ENCODE measurements at places on chromosomes 1 and 21. TPM values are rescaled to one million over a fixed set of nuclear protein-coding genes. Genes with fewer than 3 reads are reported as not detected.
A peak's percentile ranks its signal among the peaks of the same experiment; 100 is the strongest.

DNA sequence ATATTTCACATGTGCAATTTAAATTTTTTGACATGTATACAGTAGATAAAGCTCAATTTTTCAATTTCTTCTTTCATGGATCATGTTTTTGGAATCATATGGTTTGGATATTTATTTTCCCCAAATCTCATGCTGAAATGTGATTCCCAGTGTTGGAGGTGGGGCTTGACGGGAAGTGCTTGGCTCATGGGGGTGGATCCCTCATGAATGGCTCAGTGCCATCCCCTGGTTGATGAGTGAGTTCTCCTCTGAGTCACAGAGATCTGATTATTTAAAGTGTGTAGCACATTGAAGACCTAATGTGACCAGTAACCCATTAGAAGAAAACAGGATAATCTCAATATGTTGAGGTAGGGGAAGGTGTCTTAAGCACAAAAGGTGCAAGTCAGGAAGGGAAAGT, 9.1 kb upstream of the IFI16 start:
- H3K27ac ChIP-seq = no peak overlapping the region
- H3K4me1 ChIP-seq = peaks cover 6% of the 10 kb centered on the region
- no peaks in the 10 kb centered on the region for H3K36me3 ChIP-seq
- DNase-seq = peak; percentile 10
- H3K4me3 ChIP-seq = no peak overlapping the region

GRCh38 chr1:3561702-3562101, 49.6 kb downstream of the MEGF6 start:
- H3K27ac ChIP-seq = no peak overlapping the region
- DNase-seq = no peak
- H3K36me3 ChIP-seq = no peaks in the 10 kb centered on the region
- H3K27me3 ChIP-seq = no peaks in the 10 kb centered on the region
- H3K4me3 ChIP-seq = no peak overlapping the region

DNA sequence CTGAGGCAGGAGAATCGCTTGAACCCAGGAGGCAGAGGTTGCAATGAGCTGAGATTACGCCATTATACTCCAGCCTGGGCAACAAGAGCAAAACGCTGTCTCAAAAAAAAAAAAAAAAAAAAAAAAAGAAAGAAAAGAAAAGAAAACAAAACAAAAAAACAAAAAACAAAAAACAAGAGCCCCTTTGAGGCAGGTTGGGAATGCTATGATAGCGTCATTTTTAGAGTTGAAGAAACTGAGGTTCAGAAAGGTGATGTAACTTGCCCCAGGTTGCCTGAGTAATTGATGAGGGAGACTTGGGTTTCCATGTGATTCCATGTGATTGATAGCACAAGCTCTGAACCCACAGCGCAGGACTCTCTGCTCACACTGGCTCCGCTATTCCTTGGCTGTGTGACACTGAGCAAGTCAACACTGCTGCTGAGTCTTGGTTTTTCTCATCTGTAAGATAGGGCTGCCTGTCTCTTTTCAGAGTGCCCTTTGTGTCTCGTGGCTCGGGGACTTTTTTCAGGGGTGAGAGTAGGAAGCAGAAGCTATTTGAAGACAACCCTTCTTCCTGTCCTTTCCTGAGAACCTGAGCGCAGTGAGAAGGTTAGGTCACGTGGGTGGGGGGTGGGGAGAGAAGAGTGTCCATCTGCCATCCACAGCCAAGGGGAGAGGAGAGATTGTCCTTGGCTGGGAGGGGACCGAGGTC, 2.5 kb downstream of the CNR2 start:
- DNase-seq = no peak
- H3K27me3 ChIP-seq = no peaks in the 10 kb centered on the region
- no peak overlapping the region for H3K27ac ChIP-seq
- H3K4me1 ChIP-seq = peaks cover 13% of the 10 kb centered on the region
- no peak overlapping the region for H3K4me3 ChIP-seq

- H3K27me3 ChIP-seq = no peaks in the 10 kb centered on the region
- H3K4me3 ChIP-seq = peak overlapping the region; percentile 68
- no peak overlapping the region for H3K27ac ChIP-seq
- no peak for DNase-seq
Measured at GRCh38 chr1:41239988-41240610, 2.0 kb downstream of the SCMH1 start.

DNA sequence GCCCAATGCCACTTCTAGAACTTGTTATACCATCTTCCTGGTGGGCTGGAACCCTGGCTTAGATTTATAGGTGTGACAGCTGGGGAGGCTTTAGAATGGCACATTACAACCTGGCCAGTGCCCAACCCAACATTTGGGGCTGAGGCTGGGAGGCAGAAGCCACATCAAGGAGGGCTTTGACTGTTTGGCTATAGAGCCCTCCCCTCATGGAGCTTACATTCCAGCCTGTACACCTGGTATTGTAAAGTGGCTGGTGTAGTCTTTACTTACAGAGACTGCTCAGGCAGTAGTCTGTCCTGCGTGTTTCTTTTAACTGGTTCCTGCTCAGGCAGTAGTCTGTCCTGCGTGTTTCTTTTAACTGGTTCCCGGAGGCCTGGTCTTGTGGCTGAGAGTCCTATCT, 10.0 kb upstream of the SLC2A1 start:
- DNase-seq = no peak
- no peak overlapping the region for H3K4me3 ChIP-seq
- no peaks in the 10 kb centered on the region for H3K36me3 ChIP-seq
- no peaks in the 10 kb centered on the region for H3K27me3 ChIP-seq
- peaks cover 57% of the 10 kb centered on the region for H3K4me1 ChIP-seq

- peaks cover 21% of the 10 kb centered on the region for H3K4me1 ChIP-seq
- DNase-seq = peak; percentile 76
- no peak overlapping the region for H3K27ac ChIP-seq
Measured at GRCh38 chr1:230186003-230186863, 119.2 kb downstream of the GALNT2 start.

- H3K27me3 ChIP-seq = no peaks in the 10 kb centered on the region
- no peaks in the 10 kb centered on the region for H3K4me1 ChIP-seq
- no peak overlapping the region for H3K27ac ChIP-seq
- H3K36me3 ChIP-seq = peaks cover 22% of the 10 kb centered on the region
- H3K4me3 ChIP-seq = no peak overlapping the region
Measured at GRCh38 chr1:19375631-19376400, 63.7 kb downstream of the SLC66A1 start.

DNA sequence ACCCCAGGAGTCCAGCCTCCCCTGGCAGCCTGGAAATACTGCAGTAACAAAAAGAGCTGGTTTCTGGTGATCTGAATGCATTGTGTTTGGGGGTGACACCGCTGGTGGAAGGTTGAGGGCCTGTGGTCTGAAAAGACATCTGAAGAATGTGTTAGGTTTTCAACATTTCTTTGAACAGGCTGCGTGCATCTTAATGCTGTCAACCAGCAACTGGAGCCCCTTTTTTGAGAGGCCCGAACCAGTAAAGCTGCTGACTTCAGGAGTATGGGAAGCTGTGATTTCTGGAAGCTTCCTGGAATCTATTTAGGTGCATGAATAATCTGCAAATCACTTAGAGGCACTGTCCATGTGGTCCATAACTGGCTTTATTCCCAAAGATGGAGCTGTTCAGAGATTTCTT, 17.0 kb downstream of the ATP5PO start:
- H3K27ac ChIP-seq = no peak overlapping the region
- H3K4me3 ChIP-seq = no peak overlapping the region
- H3K27me3 ChIP-seq = no peaks in the 10 kb centered on the region
- DNase-seq = no peak

DNA sequence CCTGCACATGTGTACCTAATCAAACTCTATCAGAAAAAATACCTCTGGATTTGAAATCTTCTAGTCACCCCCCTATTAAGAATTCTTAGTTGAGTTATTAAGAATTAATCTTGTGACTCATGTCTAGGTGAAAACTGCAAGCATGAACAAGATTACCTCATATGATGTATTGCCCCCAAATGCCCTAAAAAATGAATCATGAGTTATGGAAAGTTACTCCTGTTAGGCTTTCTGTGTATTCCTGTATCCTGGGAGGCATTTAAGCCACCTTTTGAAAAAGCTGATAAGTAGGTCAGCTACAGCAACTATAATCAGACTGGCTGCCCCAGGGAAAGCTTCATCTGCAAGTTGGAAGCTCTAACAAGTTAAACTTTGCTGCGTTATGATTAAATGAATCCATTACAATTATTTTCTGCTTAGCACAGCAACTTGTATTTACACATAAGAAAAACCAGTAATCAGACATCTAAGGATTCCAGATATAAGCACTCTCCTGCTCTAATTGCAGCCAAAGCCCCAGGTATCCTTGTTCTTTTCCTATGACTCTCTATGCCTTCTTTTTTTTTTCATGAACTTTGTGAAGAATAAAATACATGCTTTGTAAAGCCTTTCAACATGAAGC, 147.7 kb downstream of the NTPCR start:
- no peak overlapping the region for H3K4me3 ChIP-seq
- no peaks in the 10 kb centered on the region for H3K27me3 ChIP-seq
- H3K27ac ChIP-seq = no peak overlapping the region
- DNase-seq = no peak
- no peaks in the 10 kb centered on the region for H3K36me3 ChIP-seq

DNA sequence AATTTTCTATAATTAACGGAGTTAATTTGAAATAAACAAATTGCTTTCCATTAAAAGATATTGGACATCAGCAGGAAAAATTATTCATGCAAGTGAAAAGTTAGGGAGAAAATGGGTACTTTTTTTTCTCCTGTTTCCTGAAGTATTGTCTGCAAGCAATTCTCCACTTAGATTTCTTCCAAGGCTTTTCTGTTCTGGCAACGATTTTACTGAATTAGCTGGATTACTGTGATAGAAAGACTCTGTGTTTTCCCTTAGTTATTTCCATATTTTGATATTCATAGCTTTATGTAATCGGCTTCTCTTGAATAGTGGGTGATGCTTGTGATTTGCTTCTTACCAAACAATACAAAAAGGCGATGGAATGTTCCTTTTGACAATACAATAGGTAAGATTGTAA, 1333.9 kb downstream of the AMY1C start:
- DNase-seq = no peak
- H3K4me3 ChIP-seq = no peak overlapping the region
- H3K4me1 ChIP-seq = no peaks in the 10 kb centered on the region

DNA sequence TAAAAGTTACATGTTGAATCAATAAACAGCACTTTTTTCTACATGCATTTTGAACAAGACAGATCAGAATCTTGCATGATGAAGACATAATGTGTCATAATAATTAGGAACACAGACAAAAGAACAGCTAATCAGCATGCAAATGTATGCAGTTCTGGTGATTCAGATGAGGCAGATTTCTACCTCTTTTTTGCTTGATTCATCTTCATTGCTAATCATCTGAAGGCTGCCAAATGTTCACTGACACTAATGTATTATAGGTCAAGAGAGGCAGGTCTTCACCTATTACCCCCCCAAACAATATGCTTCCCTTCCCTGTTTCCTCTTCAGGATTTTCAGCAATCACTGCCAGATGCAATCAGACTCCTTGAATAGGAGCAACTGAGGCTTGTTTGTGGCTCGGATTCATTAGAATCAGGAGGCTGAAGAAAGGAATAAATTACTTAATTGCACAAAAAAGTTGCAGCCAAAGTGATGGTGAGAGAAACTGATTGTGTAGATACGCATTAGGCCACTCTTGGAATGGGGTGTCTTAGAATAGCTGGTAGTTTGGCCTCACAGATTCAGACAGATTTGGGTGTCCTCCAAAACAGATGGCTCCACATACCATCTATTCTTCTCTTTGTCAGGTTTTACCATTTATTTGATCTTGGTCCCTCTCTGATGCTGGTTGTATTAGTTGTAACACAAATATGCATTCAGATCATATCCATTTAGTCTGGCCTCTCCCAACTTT, 275.4 kb downstream of the RPS6KC1 start:
- peaks cover 14% of the 10 kb centered on the region for H3K4me1 ChIP-seq
- H3K27me3 ChIP-seq = no peaks in the 10 kb centered on the region
- no peaks in the 10 kb centered on the region for H3K36me3 ChIP-seq
- DNase-seq = no peak

- H3K4me3 ChIP-seq = peak overlapping the region; percentile 27
- peak overlapping the region; percentile 71 for H3K27ac ChIP-seq
- peak; percentile 28 for DNase-seq
- H3K36me3 ChIP-seq = no peaks in the 10 kb centered on the region
- H3K27me3 ChIP-seq = no peaks in the 10 kb centered on the region
Measured at GRCh38 chr1:23403038-23403336, 21.6 kb downstream of the TCEA3 start.

DNA sequence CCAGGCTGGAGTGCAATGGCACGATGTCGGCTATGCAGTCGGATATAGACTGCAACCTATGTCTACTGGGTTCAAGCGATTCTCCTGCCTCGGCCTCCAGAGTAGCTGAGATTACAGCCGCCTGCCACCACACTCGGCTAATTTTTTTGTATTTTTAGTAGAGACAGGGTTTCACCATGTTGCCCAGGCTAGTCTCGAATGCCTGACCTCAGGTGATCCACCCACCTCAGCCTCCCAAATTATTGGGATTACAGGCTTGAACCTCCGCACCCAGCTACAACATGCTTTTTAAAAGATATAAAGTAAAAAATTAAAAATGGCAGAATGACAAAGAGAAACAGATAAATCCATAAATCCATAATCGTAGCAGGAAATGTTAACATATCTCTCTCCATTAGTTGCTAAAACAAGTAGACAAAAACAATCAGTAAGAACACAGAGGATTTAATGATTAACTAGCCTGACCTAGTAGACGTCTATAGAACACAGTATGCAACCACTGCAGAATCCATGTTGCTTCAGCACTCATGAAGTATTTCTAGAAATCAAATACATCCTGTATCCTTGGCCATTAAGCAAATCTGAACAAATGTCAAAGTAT, 59.9 kb upstream of the SPOCD1 start:
- no peaks in the 10 kb centered on the region for H3K27me3 ChIP-seq
- no peaks in the 10 kb centered on the region for H3K36me3 ChIP-seq
- H3K4me1 ChIP-seq = no peaks in the 10 kb centered on the region
- DNase-seq = no peak
- H3K27ac ChIP-seq = no peak overlapping the region

- H3K4me3 ChIP-seq = no peak overlapping the region
- DNase-seq = no peak
- H3K4me1 ChIP-seq = no peaks in the 10 kb centered on the region
- no peak overlapping the region for H3K27ac ChIP-seq
- H3K36me3 ChIP-seq = no peaks in the 10 kb centered on the region
- no peaks in the 10 kb centered on the region for H3K27me3 ChIP-seq
Measured at GRCh38 chr1:167522246-167522645, 3.9 kb upstream of the CD247 start.

- no peaks in the 10 kb centered on the region for H3K27me3 ChIP-seq
- H3K27ac ChIP-seq = no peak overlapping the region
- no peak overlapping the region for H3K4me3 ChIP-seq
- H3K4me1 ChIP-seq = no peaks in the 10 kb centered on the region
Measured at GRCh38 chr1:214328770-214329469, 48.0 kb downstream of the SMYD2 start.

Gene GJA9
- total RNA-seq = not detected

Gene OR2L5
- total RNA-seq = not detected

Gene IL10
- total RNA-seq = not detected

Gene KRTAP21-2
- not detected for total RNA-seq

Gene NBPF26
- total RNA-seq = 15.8 TPM

Gene ERO1B
- 5.4 TPM for total RNA-seq

Gene MAB21L3
- total RNA-seq = not detected

Gene HAO2
- not detected for total RNA-seq

All from HCT116 (cell line).